ENCODE measurements at places on chromosomes 13 and 19.

DNA sequence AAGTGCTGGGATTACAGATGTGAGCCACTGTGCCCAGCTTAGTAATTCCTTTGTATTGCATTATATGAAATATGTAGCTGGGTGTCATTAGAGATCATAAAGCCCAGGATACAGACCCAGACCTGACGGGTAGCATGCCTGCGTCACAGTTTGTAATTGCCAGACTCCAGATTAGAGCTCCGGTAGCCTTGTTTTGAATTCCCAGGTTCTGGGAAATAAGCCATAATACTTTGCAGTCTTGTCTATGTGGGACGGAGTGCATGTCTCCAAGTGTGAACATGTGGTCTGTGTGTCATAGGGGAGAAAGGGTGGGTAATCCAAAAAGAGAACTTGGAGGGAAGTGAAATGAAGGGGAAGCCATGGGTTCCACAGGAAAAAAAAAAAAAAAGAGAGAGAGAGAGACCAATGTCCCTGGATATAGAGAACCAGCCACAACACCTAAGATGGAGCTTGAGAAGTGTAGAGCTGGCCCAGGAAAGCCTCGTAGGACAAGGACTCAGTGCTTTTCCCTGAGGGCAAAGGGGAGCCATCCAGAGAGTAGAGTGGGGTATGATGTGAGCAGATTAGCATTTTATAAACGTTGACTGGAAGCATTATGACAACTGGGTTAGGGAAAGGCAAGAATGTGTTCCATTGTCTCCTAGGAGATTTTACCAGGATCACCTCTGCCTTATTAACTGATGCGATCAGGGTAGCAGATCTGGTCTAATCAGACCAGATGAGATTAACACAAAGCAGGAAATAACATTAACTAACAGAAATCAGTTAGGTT is 2.6 kb downstream of the ZSCAN4 start:
- DNase-seq, result no peak

DNA sequence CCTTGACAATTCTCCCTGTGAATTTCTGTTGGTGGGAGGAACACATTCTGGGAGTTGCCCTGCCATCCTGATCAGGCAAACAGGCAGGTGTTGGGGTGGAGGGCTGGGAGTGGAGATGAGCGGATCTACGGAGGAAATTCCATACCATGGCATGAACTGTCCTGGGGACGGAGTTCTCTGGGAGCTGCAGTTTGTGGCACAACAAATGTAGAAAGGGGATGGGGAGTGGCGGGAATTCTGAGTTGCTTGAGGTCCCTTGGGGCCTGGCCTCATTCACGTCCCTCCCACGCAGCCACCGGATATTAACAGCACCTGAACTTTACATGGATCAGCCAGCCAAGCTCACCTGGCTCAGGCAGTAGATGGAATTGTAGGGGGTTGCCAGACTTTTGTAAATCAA is 70.0 kb downstream of the CHST8 start:
- no peak for DNase-seq

DNA sequence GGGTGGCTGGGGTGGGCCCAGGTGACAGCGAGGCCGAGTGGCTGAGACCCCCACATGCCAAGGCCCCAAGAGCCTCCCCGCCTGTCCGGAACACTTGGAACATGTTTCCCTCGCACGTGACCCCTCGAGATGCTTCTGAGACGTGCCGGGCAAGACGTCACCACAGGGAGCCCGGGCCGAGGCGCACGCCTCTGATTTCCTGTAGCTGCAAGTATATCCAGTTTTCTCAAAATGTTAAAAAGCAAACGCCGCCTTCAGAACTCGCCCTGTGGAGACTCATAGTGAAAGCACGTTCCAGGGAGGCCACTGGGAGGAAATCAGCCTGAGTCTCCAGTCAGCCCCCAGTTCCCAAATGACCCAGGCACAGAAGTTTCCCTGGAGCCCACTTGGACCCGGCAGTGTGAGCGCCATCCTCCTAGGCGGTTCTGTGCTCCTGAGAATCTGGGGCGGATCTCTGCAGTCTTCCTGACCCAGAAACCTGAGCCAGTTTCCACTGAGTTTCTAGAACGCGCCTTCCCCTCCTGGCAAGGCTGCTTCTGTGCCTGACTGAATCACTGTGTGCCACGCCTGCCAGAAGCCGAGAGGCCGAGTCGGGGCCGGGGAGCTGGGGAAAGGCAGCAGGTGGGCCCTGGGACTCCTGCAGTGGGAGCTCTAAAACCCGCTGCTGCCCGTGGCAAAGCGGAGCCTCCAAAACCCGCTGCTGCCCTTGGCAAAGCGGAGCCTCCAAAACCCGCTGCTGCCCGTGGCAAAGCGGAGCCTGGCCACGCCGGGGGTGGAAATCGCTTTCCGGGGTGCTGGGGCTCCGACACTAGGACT is 179.3 kb downstream of the KDM4B start:
- DNase-seq, result no peak

DNA sequence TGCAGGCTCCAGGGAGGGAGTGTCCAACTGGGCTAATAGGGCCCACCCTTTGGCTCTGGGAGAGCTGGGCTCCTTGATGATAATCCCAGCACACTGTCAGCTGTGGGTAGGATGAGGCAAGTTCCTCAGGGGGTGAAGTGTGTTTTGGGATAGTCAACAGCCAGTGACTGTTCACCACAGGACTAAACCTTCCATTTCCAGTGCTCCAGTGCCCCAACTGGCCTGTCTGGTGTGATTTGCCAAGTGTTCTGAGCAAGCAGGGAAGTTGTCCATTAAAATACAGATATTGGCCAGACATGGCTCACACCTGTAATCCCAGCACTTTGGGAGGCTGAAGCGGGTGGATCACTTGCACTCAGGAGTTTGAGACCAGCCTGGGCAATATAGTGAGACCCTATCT is 150.9 kb downstream of the TM9SF2 start:
- no peak for DNase-seq

DNA sequence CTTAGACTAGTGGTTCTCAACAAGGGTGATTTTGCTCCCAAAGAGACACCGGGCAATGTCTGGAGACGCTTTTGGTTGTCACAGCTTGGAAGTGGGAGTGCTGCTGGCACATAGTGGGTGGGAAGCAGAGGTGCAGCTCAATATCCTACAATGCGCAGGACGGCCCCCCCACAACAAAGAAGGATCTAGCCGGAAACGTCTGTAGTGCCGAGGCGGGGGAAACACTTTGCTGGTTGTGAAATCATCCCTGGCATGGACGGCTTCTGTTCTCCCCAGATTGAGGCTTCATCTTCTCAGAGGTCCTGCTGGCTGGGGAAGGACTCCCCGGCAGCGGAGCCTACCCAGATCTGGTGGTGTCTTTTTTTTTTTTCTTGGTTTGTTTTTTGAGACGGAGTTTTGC is 13.4 kb upstream of the SYT5 start:
- DNase-seq, result no peak

GRCh38 chr13:73138276-73138637 is 79.5 kb downstream of the KLF5 start:
- DNase-seq, result no peak

GRCh38 chr13:102328909-102329308 is 72.9 kb downstream of the FGF14 start:
- DNase-seq, result no peak

GRCh38 chr13:113584870-113585671 is 518 bp downstream of the TFDP1 start:
- no peak for DNase-seq

DNA sequence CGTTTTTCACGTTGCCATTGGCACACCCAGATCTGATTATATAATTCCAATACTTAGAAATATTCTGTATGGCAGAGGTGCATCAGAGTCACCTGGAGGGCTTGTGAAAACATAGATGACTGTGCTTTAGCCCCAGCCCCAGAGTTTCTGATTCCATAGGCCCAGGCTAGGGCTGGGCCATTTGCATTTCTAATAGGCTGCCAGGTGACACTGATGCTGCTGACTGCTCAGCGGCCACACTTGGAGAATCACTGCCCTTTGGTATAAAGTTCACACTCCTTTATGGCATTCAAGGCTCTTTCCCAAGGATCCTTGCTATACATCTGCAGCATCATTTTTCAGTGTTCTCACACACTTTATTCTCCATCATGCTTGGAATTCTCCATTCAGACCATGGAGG is 137.1 kb downstream of the AKAP11 start:
- no peak for DNase-seq

DNA sequence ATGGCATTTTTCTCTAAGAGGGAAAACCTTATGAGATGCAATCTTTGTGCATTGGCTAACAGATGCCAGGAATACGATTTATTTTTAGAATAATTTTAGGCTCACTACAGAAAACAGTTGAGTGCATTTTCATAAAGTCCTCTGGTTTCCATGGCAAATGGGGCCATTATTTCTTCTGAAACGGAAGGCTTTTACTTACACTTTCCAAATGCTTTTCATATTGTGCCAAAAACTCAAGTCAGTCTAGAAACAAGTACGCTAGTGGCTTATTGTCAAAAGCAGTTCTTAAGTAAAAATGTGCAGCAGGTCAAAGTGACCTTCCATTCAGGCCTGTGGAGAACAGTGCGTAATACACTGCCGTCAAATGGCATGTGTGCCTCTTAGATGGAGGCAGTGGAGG is 628.7 kb downstream of the EFNB2 start:
- no peak for DNase-seq

- no peak for DNase-seq
These were observed 39.1 kb downstream of the TEX26 start for GRCh38 chr13:30971575-30971974.

GRCh38 chr13:51628059-51628852 is 44.0 kb downstream of the WDFY2 start:
- no peak for DNase-seq

DNA sequence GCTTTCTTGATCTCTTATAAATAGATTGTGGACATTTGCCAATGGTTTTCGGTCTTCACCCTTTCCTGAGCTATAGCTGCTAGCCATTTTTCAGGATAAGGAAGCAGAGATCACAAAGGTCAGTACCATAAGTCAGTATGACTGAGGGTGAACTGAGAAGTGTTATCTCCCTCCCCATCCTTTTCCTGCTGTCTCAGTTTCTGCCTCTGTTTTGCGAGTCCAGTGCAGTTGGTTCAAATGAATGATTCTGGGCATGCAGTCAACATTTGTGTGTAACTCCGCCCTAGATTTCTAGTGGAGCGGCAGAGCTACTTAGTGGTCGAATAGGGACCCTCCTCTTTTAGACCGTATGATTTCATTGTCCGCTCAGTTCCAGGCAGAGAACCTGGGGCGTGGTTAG is 460.8 kb upstream of the ARGLU1 start:
- no peak for DNase-seq

GRCh38 chr13:62525652-62526051 is 1110.0 kb upstream of the PCDH20 start:
- no peak for DNase-seq

GRCh38 chr19:14113762-14114414 is 3.7 kb downstream of the PRKACA start:
- no peak for DNase-seq

DNA sequence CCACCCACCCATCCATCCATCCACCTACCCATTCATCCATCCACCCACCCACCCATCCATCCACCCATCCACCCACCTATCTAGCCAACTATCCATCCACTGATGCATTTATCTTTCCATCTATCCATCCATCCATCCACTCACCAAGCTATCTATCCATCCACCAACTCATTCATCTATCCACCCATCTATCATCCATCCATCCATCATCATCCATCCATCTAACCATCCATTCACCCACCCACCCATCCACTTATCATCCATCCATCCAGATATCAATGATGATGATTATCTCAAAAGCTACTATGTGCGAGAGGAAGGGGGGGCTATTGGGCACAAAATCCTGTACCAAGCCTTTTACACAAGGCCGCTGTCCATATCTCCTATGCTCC is 5.5 kb downstream of the YIF1B start:
- DNase-seq, result no peak

GRCh38 chr19:58332697-58333096 is 5.9 kb downstream of the ZSCAN22 start:
- DNase-seq, result no peak

DNA sequence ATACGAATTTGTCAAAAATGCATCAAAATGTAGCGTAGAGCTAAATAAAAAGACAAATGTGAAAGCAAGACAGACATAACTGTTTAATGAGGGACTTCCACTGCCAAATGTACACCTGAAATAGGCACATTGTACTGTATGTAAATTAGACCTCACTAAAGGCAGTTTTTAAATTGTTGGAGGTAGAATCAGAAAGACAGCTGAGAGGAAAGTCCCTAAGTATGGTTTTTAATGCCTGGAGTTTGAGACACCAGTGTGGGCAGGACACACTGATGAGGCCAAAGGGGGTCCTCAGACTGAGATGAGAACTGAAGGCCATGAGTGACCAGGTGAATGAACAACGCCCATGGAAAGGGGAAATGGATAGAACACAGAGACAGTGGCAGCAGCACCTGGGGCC is 22.9 kb downstream of the MED26 start:
- no peak for DNase-seq

- DNase-seq, result no peak
These were observed 13.9 kb downstream of the SLITRK5 start for GRCh38 chr13:87684850-87685742.

DNA sequence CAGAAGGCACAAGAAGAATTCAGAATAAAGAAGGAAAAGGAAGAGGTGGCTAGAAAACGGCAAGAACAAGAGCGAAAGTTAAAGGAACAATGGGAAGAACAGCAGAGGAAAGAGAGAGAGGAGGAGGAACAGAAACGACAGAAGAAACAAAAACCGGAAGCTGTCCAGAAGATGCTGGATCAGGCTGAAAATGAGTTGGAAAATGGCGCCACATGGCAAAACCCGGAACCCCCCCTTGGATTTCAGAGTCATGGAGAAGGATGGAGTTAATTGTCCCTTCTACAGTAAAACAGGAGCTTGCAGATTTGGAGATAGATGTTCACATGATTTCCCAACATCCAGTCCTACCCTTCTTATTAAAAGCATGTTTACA is 6.7 kb downstream of the CD209 start:
- no peak for DNase-seq

DNA sequence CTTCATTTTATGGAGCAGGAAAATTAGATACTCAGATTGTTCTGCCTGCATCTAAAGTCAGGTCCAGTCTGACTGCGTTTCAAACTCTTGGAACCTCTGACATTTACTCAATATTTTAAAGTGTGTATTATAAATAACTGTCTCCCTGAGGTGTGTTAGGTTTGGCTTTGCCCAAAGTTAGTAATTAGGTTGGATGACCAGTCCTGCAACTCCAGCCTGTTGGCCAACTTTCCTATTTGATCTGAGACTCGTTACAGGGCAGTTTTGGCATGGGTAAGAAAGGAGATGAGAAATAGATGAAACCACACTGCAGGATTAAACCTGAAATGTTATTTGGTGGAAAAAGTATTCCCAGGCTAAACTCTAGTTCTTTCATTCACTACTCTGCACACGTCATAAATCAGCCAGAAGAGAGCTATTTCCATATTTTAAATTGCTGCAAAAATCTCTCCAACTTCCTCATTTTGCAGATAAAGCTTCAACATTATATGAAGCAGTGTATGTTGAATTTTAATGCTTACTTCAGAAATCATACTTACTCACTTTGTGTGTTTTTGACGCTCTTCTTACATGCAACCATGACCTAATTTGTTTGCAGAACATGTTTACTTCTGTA is 357.1 kb downstream of the DCT start:
- DNase-seq, result no peak
